Endodermal cell (in vitro differentiated cells): ENCODE measurements at places on chromosomes 6 and 20. TPM values are rescaled to one million over a fixed set of nuclear protein-coding genes. Genes with fewer than 3 reads are reported as not detected.

- no peaks in the 10 kb centered on the region for H3K4me1 ChIP-seq
- no peak overlapping the region for H3K27ac ChIP-seq
- no peaks in the 10 kb centered on the region for H3K36me3 ChIP-seq
- no peak for DNase-seq
Measured at GRCh38 chr6:69578361-69578890, 218.4 kb downstream of the LMBRD1 start.

DNA sequence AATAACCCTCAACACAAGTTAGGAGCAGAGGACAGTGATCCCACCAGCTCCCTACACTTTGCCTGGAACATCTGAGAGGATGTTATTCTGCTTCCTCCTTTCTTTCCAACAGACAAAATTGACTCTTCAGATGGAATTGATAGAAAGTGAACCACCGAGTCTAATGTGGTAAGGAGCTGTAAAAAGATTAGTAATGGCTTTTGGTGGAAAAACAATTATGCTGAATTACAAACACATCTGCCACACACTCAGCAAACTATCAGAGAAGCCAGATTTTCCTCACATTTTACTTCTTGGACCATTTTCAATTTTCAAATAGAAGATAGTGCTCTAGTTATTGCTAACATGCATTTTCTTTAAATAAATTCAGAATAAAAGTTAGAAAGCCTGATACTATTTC lies 171.8 kb upstream of the COL21A1 start:
- DNase-seq: no peak
- H3K36me3 ChIP-seq: no peaks in the 10 kb centered on the region
- no peak overlapping the region for H3K27ac ChIP-seq
- H3K27me3 ChIP-seq: no peaks in the 10 kb centered on the region
- H3K4me1 ChIP-seq: no peaks in the 10 kb centered on the region

Gene PET117
- 31.5 and 34.2 TPM in 2 replicates for total RNA-seq

Gene PLA2G7
- total RNA-seq: 2.1 to 3.2 TPM (median 2.4 TPM) in 3 replicates

Gene PEDS1
- 26.3 and 28.0 TPM in 2 replicates for total RNA-seq

Gene JPH2
- 1.0 to 1.9 TPM (median 1.0 TPM) in 3 replicates for total RNA-seq
